Activated effector memory CD4-positive, alpha-beta T cell treated with anti-CD3 and anti-CD28 coated beads, Interleukin-2, amount 50 U/mL, for 16 hours (primary cell): ENCODE measurements at places on chromosomes 13 and 19.
A peak's percentile ranks its signal among the peaks of the same experiment; 100 is the strongest.

GRCh38 chr13:41802684-41803444, 158.0 kb downstream of the VWA8 start:
- DNase-seq, result no peak

GRCh38 chr19:55216461-55217198, 7.3 kb upstream of the PTPRH start:
- peak; percentile 73 for DNase-seq

DNA sequence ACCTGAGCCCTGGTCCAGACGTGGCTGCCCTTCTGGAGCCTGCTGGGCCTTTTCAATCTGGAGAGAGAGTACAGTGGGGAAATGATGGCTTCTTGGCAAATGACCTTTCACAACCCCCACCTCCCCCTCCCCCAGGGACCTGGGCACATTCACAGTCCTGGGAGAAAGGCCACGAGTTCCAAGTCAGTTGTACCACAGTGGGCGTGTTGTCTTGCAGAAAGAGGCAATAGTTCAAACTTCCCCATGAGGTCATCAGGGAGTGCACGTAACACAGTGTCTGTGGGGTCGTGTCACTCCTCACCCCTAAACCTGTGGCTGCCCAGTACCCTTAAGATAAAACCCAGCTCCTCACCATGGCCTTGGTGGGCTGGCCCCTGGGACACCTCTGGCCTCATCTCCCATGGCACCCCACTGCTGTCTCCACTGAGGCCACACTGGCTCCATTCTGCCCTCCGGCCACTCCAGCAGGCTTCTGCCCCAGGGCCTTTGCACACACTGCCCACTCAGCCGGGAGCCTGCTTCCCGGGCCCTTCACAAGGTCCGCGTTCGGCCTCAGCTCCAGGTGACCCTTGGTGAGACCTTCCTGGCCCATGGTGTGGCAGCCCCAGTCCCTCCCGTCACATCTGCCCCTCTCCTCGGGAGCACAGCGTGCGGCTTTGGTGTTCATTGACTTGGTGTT, 13.3 kb downstream of the PLIN4 start:
- no peak for DNase-seq

DNA sequence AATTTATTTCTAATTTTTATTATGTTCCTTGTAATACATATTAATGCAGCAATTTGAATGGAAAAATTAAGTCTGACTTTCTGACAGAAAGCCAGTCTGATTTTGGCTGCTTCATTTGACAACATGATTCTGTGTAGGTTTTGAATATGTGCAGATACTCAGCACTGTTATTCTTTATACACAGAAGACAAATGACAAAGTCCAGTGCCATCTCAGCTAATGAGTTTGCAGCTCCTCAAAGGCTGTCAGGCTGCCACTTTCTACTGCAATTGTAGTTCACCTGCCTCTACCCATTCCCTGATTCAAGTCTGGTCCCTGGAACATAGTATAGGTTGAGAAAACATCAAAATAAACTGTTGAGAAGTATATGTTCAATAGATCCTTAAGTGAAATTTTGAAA, 2.9 kb upstream of the CHAMP1 start:
- DNase-seq, result no peak

GRCh38 chr13:73870036-73870741, 264.0 kb downstream of the KLF12 start:
- no peak for DNase-seq

- no peak for DNase-seq
These were observed 81.7 kb downstream of the KLF12 start for GRCh38 chr13:74052402-74052928.

DNA sequence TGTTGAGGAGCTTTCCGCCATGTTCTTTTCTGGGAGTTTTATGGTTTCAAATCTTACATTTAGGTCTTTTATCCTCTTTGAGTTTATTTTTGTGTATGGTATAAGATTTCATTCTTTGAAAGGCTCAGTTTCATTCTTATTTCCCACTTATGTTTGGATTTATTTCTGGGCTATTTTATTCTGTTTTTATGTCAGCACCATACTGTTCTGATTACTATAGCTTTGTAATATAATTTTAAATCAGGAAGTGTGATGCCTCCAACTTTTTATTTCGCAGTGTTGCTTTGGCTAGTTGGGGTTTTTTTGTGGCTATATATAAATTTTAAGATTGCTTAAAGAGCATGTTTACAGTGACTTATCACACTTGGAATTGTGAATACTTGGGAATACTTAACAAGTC, 135.1 kb downstream of the SIPA1L3 start:
- no peak for DNase-seq

- DNase-seq, result no peak
These were observed 1124.9 kb downstream of the EFNB2 start for GRCh38 chr13:105410602-105411001.

DNA sequence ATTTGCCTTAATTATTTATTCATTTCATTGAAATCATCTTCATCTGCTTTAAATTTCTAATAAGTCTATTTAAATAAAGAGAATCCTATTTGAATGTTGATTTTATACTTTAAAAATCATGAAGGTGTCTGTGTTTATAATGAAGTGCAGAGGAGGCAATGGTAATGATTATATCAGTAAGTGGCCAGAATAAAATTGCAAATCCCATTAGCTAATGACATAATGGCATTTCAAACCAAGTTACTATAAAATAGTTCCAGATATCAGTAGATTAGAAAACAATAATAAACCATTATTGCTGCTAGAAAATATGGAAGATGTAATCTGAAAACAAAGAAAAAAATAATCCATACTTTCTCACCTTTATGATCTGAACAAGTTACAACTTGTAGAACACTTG, 647.8 kb upstream of the KLHL1 start:
- DNase-seq, result no peak

GRCh38 chr19:29680937-29681336, 15.7 kb downstream of the PLEKHF1 start:
- DNase-seq, result no peak

- peak; percentile 94 for DNase-seq
These were observed 16.0 kb upstream of the ERCC1 start for GRCh38 chr19:45439569-45440258.

DNA sequence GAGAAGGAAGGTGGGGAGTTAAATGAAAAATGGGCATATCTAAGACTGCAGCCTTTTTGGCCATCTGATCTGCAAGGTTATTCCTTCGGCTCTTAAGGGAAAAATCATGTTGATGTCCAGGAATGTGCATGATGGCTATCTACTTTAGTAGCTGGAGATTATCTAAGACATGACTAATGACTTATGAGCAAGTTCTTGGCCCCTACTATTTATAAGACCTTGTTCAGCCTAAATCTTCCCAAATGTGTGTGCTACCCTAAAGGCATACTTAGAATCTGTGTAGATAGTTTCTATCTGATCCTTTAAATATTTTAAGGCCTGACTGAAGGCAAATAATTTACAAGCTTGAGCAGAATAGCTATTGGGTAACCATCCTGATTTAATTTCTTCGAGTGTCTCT, 41.8 kb upstream of the CD177 start:
- no peak for DNase-seq

DNA sequence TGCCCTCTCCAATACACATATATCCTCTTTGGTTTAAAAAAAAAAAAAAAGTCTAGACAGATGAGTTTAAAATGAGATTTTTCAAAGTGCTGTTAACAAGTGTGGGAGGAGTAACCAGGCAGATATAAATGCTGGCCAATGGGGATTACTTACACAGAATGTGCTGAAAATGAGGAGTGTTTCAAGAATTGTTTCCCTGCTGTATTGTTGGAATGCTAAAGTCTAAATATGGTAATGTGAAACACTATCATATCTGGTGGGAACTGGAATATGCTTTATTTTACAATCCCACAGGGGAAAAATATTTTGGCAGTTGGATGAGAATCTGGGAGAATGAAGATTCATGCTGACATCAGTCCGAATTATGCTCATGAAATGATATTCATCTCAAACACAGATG, 250.7 kb downstream of the DCT start:
- no peak for DNase-seq

DNA sequence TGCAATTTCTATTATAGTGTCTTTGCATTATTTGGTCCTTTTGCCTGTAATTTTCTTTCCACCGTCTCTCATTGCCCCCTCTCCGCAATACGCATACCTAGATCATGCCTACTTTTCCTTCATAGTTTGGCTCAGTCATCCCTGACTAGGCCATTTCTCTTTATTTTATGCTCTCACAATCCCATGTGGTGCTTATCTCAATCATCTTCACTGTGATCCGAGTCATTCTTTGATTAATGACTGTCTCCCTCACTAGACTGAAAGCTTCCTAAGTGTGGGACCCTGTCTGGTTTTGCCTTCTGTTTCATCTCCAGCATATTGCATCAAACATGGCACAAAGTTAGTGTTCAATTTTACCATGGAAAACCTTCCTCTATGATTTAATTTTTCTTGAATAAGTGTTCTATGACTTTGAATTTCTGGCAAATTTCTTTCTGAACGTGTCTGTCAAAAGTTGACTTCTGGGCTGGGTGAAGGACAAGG, 43.7 kb upstream of the OLFM4 start:
- no peak for DNase-seq

DNA sequence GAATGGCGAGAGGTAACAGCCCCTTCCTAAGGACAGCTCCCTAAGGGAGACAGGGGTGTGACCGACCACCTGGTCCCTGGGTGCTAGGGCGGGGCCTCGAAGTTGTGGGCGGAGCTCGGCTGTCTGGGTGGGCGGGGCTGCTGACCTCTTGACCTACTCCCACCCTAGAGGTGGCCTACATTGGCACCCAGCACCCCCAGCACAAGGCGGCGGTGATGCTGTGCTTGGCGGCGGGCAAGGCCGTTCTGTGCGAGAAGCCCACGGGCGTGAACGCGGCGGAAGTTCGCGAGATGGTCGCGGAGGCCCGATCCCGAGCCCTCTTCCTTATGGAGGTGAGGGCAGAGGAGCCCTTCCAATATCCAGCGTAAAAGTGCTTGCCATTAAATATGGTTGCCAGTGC, 2.4 kb downstream of the DHDH start:
- DNase-seq, result no peak

- DNase-seq, result no peak
These were observed 444.3 kb downstream of the GPC6 start for GRCh38 chr13:93670866-93671265.

GRCh38 chr13:20019043-20019442, 60.5 kb downstream of the ZMYM2 start:
- DNase-seq, result no peak

GRCh38 chr13:46126552-46127357, 21.9 kb upstream of the CPB2 start:
- peak; percentile 86 for DNase-seq

- DNase-seq, result no peak
These were observed 194.5 kb downstream of the DACH1 start for GRCh38 chr13:71672512-71672911.

GRCh38 chr13:113053801-113054604, 51.6 kb upstream of the F7 start:
- DNase-seq, result no peak

GRCh38 chr13:22789027-22789593, 391.7 kb upstream of the SGCG start:
- DNase-seq, result no peak

DNA sequence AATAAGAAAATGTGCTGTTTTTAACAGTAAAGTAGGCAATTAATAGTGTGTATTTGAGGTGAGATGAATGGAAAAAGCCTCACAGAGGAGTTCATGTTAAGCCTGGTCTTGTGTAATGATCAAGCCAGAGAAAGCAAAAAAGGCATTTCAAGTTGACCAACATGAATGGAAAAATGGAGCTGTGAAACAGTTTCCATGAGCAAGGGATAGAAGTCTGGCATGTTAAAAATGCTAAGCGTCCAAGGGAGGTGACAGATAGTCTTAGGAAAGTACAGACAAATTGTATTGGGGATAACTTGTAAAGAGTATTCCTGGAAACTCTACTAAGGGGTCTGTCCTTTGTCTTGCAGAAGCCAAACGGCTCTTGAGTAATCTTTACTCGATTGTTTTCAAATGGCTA, 506.8 kb upstream of the ATXN8OS start:
- no peak for DNase-seq

GRCh38 chr19:2168619-2169424, 5.1 kb downstream of the DOT1L start:
- peak; percentile 92 for DNase-seq

DNA sequence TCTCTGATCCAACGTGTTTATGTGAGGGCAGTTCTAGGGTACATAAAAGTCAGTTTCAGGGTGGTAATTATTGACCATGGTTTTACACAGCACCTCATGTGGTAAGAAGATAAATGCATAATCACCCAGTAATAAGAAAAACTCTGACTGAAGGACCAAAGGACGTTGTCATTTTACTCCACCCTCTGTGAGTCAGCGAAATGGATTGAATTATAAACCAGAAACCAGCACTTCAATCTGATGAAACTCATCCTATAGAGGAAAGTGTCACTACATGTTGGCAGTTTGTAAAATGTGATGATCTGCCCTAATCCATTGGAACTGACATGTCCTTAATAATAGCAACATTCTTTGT, 406.8 kb downstream of the KLF5 start:
- no peak for DNase-seq

GRCh38 chr19:32862173-32862572, 7.4 kb downstream of the SLC7A9 start:
- DNase-seq, result no peak

- DNase-seq, result no peak
These were observed 2.3 kb downstream of the ZNF536 start for GRCh38 chr19:30374539-30374864.
